ENCODE measurements at places on chromosomes 5 and 9. TPM values are rescaled to one million over a fixed set of nuclear protein-coding genes. Genes with fewer than 3 reads are reported as not detected.

- DNase-seq, result no peak
Observed at GRCh38 chr5:83701886-83702285, 18.8 kb downstream of the HAPLN1 start.

DNA sequence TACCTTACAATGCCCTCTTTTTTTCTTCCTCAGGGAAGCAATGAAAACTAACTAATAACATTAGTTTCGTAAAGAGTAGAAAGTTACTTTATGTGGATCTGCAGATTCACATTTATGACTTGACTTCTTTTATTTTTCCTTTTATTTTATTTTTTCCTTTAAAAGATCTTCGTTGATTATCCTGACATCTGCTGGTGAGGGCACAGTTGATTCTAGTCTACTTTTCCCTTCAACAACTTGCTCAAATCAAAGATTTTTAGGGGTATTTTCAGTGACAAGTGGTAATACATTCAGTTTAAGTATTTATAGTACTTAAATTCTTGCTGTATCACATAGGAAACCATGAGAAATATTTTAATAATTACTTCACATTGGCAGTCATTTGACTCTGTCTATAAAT is 4.9 kb downstream of the EDIL3 start:
- DNase-seq, result no peak

Gene TTC1
- total RNA-seq, result 49.4 TPM

DNA sequence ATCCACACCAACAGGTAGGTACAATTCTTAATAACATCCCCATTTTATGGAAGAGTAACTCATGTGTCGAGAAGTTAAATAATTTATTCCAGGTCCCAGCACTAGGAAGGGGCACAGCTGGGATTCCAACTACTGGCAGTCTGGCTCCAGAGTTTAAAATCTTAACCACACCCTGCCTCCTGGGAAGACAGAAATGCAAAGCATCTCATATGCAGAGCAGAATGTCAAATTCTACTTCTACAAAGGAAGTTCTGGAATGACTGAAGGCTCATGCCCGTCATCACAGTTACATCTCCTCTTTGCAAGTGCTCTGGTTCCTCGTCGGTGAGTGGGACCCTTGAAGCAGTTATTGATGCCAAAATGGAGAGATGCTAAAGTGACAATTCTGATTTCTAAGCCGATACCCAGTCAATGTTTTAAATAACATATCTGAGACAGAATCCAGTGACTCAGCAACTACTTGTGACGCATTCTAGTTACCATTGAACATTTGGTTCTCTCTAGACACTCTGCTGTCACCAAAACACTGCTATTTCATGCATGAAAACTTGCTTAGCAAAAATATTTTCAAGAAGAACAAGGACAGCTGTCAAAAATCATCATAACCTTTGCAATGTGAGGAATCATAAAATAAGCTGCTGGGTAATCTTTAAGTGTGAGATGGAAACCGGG is 412.7 kb downstream of the CTNND2 start:
- no peak for DNase-seq

DNA sequence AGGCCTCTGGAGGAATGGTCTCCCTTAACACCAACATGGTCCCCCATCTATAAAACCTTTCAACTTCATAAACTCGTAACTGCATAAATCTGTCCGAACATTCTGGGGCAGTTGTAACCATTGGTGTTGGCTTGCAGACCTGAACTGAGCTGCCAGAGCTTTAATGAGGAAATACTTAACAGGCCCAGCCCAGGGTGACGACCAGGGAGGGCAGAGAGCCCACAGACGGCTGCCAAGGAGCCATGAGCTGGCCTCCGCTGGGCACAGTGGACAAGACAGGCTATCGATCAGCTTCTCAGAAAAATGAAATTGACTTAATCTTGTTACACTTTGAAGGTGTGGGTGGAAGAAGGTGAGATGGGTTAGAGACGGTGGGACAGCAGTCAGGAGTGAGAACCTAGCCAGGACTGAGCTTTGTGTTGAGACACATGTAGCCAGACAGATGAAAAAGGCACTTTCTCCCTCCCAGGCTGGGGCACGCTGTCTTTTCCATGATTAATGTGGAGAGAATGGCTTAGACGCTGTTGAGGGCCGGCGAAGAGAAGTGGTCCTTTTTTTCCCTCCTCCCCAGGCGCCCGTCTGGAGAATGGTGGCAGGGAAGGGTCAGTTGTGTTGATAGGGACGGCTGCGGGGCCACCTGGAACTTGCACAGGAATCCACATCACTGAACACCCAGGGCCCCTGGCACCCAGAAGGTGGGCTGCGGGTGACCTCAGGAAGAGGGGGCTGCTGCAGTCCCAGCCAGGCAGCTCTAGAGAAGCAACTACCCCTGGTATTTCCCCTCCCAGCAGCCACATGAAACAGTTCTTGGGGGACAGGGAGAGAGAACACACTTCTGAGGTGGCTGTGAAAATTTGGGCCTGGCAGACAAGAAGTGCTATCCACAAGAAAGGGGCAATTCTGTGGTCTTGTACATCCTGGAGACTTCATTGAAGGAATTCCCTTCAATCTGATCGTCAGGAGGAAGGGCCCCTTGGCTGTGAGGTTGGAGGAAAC is 27.3 kb upstream of the TCOF1 start:
- DNase-seq, result no peak

Gene CDC25C
- 22.5 TPM for total RNA-seq

GRCh38 chr5:103587185-103587748 is 24.7 kb upstream of the NUDT12 start:
- no peak for DNase-seq

Gene STPG3
- total RNA-seq, result 0.26 TPM

DNA sequence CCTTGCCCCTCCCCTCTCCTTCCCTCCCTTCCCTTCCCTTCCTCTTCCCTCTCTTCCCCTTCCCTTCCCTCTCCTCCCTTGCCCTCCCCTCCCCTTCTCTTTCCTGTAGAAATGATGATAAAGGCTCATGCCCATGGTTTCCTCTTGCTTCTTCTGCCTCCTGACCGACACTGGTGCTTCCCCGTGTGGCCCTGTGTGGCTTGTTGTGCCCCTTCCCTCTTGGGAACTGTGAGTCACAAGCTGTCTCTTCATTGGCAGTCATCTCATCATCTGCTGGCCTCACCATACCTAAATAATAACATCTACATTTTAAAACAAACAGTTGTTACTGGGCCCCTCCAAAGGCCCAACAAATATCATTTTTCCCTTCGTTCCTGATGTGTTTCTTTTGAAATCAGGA is 11.7 kb upstream of the CARNMT1 start:
- DNase-seq, result no peak

- DNase-seq, result no peak
Observed at GRCh38 chr9:77810637-77811119, 162.6 kb upstream of the GNA14 start.

DNA sequence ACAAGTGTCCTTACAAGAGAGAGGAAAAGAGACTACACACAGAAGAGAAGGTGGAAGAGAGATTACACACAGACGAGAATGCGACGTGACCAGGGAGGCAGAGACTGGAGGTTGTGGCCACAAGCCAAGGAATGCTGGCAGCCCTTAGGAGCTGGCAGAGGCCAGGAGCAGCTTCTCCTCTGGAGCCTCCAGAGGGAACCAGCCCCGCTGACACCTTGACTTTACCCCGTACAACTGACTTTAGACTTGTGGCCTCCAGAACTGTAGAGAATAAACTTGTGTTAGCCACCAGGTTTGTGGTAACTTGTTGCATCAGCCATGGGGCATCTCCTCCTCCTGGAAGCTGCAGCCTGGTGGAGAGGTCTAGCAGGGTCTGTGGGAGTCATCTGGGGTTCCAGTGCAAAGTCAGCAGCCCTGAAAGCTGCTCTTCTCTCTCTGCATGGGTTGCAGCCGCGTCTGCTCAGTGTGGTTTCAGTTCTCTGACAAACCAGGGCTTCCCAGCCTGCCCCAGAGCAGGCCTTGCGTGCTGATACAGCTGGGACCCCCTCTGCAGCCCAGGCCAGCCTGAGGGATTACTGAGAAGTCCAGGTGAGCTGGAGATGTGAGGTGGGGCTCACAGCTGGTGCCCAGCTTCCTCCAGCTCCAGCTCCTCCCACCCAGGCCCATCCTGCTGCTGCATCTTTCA is 30.8 kb upstream of the CNOT6 start:
- no peak for DNase-seq

GRCh38 chr9:86978413-86978812 is 31.1 kb upstream of the GAS1 start:
- DNase-seq, result no peak

GRCh38 chr9:71966601-71967000 is 55.2 kb downstream of the C9orf85 start:
- DNase-seq, result no peak

- DNase-seq, result peak; percentile 74
Observed at GRCh38 chr5:172833686-172834414, at the start of gene ERGIC1. Gene ERGIC1, plus strand, starts transcription at chr5:172834251. Its CDS starts 163 bp downstream, at chr5:172834414.

GRCh38 chr5:119200795-119201194 is 129.9 kb downstream of the DMXL1 start:
- DNase-seq, result no peak

Gene GFI1B
- not detected for total RNA-seq

DNA sequence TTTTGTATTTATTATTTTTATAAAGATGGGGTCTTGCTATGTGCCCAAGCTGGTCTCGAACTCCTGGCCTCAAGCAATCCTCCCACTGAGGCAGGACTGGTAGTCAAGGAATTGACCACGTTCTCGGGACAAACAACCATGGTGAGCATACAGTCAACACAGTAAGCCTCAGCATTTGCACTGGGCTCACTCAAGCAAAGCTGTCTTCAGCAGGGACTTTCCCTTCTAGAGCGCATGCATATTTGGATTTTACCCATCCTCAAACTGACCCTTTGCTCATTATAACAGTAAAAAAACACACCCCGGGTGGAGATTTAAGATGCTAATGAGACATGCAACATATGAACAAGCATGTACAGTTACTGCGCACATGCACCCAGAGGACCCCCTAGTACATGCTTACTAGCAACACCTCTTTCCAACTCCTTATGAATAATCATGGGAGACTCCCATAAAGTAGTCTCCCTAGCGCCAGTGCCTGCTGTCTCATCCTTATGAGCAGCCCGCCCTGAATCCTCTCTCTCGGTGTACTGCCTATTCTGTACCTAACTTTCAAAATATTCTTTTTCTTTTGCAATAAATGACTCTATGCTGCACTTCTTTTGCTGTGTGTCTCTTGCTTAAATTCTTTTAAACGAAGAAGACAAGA is 41.5 kb downstream of the C5orf22 start:
- no peak for DNase-seq

DNA sequence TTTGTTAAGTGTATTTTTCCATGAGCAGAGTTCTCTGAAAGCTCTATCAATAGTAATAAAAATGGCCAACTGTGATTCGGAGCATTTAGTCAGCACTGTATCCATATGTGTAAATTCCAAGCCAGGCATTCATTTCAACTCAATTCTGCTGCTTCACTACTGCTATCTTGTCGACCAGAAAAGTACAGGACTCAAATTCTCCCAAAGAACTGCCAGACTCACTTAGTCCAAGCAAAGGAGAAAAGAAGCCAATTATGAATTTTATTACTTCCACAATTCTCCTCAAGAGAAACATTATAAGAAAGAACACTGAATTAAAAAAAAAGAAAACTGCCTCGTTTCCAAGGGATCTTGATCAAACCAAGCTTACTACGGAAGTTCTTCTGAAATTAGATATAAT is 906.3 kb upstream of the DMAC1 start:
- no peak for DNase-seq

Gene UGT3A1
- total RNA-seq, result not detected

Gene MBLAC2
- 7.3 TPM for total RNA-seq

DNA sequence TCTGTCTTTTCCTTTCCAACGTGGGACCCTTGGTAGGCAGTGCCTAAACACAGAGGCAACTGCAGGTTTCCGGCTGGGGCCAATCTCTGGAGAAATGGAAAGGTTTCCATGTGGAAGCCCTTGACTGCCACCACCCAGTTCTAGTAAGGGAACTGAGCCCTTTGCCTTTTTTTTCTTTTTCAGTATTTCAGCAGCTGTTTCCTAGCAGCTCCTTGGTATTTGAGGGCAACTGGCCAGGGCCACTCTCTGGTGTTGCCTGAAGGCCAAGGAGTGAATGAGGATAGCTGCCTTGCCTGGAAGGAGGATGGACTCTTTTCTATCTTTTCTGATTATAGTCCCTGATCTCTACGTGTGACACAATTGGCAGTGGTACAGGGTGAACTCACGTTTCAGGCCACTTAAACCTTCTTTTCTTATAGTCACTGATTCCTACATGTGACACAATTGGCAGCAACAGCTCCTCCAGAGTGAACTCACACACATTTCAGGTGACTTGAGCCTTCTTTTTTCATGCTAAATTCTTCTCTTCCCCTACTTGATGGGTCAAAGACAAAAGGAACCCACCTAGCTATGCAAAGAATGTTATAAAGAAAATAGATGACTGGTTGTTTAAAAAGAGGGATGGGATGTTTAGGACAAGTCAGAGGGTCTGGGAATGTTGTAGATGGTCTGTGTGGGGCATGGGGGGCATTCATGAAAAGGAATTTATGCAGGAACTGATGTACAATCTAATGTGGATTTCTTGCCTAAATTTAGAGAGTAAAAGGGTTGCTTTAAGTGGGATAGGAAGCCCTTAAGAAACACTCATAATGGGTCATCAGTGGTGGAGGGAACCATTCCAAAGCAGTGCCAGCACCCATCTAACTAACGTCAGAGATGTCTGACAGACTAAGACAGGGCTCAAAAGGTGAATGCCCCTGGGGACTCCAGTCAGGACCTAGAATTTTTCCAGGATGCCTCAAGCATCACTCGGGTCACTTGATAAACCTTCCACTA is 190.1 kb downstream of the TMEM232 start:
- DNase-seq, result no peak

Gene CTSV
- 7.2 TPM for total RNA-seq

Gene GPX8
- 49.0 TPM for total RNA-seq

Gene PRR16
- not detected for total RNA-seq

DNA sequence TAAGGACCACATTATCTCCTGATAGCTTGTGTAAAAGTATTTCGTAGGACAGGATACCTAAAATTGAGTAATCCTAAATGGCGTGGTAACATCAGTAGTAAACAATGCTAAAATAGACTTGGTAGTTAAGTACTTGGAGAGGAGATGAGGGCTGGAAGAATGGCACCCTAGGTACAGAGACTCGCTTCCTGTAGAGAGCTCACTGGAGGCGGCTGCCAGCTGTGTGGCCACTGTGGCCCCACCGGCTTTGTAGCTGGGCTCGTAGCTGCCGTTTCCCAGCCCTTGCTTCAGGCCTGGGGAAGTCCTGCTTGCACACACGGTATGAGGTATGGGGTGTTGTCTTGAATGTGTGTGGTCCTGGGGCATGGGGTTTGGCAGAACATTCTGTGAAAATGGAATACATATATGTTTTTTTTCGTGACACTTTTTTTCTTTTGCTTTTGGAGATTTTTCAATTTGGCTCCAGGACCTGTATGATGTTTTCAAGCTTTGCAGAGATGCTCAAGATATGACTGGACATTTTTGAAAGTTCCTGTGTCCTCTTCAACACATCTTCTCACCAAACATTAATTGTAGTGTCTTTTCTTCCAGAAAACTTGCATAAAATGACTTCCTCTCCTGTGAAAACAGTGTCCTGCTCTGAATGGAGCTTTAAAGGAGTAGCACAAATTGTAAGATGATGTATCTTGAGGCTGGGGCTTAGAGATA is 58.0 kb downstream of the RCL1 start:
- no peak for DNase-seq

Gene REEP2
- 59.2 TPM for total RNA-seq

DNA sequence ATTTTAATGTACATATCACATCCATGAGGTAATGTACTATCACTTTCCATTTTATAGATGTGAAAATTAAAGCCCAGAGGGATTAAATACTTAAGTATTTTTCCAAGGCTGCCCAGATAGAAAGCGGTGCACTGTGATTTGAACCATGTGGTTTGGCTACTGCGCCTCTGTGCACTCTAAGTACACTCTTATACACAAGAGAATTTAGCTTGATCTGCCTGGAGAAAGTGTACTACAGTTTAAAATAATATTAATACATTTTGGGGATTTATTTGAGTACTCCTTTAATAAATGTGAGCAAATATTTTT is 360.4 kb upstream of the ACTBL2 start:
- no peak for DNase-seq

Gene DOCK2
- 0.77 TPM for total RNA-seq
